ENCODE measurements at places on chromosomes 2 and 18.

DNA sequence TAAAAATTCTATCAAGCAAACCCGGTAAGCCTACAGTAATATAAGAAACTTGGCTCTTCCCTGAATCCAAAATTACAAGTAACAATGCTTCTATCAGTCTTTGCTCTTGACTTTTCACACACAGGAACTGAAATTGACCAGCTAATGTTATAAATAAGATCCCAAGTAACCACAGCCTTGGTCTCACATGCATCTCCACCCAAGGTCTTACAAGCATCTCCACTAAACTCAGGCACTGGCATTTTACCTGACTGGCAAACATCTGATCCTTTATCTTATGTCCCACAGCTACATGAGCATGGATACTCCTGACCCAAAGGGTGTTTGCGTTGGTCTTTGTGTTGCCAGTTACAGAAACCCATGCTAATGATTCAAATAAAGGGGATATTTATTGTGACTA is 302.3 kb upstream of the EPHA4 start:
- no peak for DNase-seq

- no peak for DNase-seq
Measured at GRCh38 chr2:76613330-76613729, 902.6 kb upstream of the GCFC2 start.

GRCh38 chr2:173196080-173196479 is 120.4 kb downstream of the MAP3K20 start:
- no peak for DNase-seq

- DNase-seq: no peak
Measured at GRCh38 chr2:207330912-207331311, 165.2 kb upstream of the KLF7 start.

DNA sequence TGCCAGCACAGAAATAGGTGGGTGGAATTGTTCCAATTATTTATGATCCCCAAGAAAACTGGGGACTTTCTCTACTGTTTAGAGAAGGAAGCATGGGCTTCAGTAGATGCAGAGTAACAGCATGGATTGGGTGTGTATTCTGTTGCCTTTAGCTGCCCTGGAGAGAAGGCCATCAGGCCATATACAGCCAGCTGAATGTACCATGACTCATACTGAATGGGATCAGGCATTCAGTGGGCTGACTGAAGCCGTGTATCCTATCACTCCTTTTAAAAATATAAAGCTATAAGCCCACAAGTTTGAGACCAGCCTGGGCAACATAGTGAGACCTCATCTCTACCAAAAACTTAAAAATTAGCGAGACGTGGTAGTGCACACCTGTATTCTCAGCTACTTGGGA is 16.7 kb upstream of the PLEKHM3 start:
- no peak for DNase-seq

DNA sequence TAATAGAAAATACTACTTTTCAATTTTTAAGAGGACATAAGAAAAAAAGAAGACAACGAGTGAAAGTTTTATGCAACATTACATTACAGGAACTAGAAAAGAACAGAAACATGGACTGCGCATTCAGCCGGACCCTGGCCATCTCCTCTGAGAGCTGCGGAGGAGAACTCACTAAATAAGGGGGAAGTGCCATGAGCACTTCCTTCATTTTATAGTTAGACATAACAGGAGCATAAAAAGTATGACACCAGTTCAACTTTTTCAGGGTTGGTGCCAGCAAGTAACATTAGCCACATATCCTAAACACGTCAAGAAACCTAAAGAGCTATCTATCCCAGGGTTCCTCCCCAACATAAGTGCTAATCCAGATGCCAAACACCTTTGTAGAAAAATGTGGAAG is 78.0 kb upstream of the SERTAD2 start:
- no peak for DNase-seq

DNA sequence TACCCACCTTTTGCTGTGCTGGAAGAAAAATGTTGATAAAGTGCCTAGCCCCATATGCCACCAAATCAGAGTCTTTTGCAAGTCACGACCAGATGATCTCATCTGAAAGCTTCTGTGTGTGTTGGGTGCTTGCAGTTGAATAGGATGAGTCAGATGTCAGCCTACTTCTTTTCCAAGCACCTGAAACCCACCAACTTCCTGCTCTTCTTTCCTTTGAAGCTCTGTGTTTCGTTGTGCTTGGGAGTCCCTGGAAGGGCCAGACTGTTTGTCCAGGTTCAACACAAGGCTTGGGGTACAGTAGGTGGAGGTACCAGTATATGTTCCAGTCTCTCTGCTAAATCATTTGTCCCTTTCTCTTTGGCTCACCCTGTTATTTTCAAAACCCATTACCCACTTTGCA is 36.8 kb upstream of the LCLAT1 start:
- no peak for DNase-seq

DNA sequence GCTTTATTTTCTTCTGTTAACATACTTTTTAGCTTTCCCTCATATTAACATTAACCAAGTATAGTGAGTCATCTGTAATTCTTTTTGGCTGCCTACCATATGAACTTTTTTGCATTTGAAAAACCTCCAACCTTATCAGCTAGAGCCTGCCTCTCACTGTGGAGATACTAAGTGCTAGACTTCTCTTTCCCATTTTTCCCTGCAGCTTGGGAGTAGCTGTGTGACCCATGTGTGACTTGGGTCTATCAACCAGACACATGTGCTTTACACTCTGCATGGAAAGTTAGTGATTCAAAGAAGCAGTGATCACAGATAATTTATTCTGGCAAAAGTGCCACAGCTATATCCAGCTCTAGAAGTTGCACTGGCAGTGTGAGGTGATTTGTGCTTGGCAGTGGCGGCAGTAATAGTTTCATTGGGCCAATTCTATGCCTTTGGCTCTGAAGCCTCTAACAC is 36.3 kb downstream of the PREPL start:
- no peak for DNase-seq

- no peak for DNase-seq
Measured at GRCh38 chr18:76495006-76495370, at the start of gene ZNF516. Gene ZNF516 (minus strand): TSS chr18:76495242. CDS start chr18:76443054, 52,188 bp downstream.

GRCh38 chr2:10226038-10226724 is 76.5 kb upstream of the HPCAL1 start:
- DNase-seq: peak; percentile 55

DNA sequence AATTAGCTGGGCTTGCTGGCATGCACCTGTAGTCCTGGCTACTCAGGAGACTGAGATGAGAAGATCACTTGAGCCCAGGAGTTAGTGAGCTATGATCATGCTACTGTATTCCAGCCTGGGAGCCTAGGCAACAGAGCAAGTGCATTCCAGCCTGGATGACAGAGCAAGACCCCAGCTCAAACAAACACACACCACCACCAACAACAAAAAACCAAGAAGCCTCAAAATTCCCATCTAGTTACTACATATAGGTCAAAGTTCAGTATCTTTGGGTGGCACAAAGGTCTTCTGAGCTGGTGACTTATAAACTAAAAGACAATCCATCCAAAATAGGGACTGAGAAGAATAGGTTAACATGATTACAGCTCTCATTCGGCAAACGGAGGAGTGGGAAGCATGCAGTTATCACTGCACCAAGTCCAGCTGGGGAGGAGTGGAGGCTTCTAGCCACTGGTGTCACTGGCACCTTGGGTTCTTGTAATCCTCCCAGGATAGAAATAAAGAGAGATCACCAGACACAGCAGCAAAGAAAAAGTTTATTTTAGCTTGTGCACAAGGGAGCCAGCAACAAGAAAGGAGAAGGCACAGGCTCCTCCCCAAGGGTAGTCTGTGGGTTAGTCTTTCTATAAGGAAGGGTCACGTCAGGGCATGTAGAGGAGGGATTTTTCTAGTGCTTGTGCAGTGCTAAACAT is 57.4 kb downstream of the SH2D6 start:
- no peak for DNase-seq

DNA sequence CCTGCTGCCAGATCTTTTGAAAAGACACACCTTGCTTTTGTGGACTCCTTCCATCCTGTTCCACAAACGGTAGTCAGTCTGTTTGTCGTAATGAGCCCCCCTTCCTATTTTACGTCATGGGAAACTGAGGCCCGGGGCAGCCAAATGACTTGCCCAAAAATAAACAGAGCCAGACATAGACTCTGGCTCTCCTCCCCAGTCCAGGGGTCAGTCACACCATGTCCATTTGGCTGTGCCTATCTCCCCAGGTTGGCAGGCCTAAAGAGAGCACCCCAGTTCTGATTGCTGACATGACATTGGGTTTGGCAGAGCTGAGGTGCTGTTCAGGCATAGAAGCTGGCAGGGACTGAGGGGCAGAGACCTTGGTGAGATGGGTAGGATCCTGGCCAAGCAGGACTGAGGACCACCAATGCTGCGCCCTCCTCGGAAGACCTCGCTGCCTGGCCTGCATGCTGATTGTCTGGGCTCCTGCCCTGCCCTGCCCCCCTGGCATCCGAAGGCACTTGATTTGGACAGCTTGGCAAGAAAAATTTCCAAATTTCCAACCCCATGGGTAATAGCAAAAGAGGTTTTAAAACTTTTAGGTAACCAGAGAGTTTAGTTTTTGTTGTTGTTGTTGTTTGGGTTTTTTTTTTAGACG is 335.4 kb downstream of the DYSF start:
- DNase-seq: no peak

- no peak for DNase-seq
Measured at GRCh38 chr2:157443795-157444640, at the start of gene CYTIP. Gene CYTIP (minus strand): TSS chr2:157444089. CDS start chr2:157444020, 69 bp downstream.

DNA sequence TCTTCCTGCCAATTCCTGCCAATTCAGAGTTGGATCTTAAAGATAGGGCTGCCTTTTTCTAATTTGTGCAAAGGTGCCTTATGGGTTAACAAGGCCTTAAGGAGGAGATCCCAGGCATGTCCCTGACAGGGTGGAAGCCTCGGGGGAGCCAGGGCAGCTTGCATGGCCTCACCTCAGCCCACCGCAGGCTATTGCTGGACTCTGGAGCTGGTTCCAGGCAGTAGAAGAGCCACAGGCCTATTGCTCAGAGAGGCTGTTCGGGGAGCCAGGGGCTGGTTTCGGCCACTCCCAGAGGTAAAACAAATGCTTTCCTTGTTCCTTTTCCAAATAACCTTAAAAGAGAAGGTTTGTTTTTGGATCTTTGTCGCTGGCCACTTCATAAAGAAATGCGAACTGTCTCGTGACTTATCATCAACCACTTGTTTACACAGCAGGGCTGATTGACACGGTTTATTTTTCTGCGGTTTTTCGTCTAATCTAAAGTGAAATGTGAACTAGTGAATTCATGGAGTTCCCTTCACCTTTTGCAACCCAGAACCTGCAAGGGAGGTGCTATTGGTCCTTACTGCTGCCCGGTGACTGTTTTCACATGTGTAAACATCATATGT is 108.6 kb downstream of the APOB start:
- DNase-seq: no peak

DNA sequence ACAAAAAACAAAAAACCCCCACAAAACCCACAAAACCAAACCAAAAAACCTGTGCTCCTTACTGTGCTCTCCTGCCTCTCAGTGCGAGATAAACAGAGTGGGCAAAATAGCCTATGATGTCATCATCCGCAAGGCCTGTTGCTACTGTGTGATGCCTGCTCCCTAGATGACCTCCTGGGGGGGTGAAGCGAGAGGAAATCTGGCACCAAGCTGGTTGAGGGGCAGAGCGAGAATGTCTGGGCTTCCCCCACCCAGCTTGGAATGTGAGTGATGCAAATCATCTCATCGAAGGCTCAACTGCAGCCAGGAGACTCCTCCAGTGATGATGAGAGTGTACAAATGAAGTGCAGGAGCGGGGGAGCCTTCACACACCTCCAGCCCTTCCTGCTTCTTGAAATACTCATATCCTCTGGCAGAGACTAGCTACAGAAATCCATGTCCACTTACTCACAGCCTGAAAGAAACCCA is 57.7 kb upstream of the MAP4K3 start:
- no peak for DNase-seq

DNA sequence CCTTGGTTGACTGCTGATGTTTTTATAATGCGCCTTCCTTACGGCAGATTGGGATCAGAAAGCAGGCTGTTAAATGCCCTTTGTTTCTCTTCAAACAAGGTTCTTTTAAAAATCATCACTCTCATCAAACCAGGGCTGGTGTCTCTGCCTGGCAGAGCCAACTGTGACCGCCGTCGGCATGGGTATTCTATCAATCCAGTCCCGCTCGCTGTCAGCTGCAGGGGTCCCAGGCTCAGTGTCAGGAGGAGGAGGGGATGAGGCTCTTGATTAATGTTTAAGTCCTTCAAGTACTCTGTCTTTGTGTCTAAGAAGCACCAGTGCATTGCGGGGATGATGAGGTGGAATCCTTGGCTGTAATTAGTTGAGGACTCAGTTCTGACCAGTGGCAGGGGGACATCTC is 348.1 kb downstream of the RNF144A start:
- DNase-seq: no peak
